Activated CD8-positive, alpha-beta memory T cell treated with anti-CD3 and anti-CD28 coated beads for 1 hour (primary cell): ENCODE measurements at places on chromosomes 4 and X.

- no peak for DNase-seq
Observed at GRCh38 chrX:118780509-118780908, 43.1 kb upstream of the ZCCHC12 start.

GRCh38 chrX:65596270-65597034 is 61.9 kb upstream of the LAS1L start:
- peak; percentile 27 for DNase-seq

- no peak for DNase-seq
Observed at GRCh38 chrX:110691446-110691845, 104.2 kb downstream of the CHRDL1 start.

DNA sequence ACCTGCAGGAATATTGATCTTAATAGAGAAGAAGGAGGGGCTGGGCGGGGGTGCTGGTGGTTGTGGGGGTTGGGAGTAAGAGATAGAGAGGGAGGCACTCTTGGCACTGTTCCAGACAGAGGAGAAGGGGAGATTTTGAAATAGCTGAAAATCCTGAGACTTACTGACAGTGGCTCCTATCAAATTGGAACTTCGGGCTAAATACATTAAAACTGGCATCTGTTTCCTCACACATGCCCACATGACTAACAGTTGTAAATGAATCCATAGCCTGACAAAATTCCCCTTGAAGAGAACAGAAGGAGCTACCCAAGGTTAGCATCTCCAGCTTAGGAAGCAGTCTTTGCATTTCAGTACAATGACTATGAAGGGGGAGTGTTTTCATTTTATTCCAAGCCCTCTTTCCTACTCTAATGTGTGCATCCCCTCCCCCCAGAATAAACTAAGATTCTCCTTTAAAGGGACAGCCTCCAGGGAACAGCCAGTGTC is 1.4 kb downstream of the DCX start:
- DNase-seq = no peak

- no peak for DNase-seq
Observed at GRCh38 chr4:28004520-28004919, 1143.9 kb downstream of the STIM2 start.

- no peak for DNase-seq
Observed at GRCh38 chr4:4394644-4395043, 7.7 kb downstream of the NSG1 start.

DNA sequence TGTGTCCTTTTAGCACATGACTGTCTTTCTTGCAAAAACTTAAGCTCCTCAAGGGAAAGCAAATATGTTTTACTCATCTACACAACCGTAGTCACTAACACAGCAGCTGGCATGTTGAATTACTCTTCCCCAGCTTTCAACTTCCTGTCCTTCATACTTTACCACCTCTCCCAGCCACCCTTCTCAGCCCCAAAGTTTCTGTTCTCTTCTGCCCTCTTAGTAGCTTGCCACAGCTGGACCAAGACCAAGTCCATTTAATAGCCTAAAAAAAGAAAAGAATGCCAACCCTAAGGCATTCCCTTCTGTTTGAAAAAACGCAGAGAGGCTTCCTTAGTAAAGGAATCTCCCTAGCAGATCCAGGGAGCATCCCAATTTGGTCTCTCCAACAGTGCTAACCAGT is 36.8 kb downstream of the SRPX2 start:
- no peak for DNase-seq

DNA sequence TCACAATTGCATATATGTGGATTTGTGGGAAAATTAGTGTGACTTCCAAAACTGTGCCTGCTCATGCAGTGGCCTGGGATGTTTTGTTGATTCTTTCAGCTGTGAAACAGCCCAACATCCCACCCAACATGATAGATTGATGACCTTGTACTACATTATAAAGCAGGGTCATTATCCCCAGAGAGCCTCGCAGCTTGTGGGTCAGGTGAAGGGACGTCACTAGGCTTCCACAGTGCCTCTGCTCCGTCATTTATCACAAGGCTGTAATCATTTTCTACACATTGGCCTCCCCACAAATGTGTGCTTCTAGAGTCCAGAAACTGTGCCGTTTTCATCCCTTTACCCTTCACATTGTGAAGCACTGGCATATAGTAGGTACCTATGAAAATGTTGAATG is 31.6 kb downstream of the ALPK1 start:
- DNase-seq = no peak

- DNase-seq = no peak
Observed at GRCh38 chr4:5839751-5840674, 52.9 kb downstream of the CRMP1 start.

- no peak for DNase-seq
Observed at GRCh38 chrX:104419211-104419610, 146.8 kb upstream of the IL1RAPL2 start.

DNA sequence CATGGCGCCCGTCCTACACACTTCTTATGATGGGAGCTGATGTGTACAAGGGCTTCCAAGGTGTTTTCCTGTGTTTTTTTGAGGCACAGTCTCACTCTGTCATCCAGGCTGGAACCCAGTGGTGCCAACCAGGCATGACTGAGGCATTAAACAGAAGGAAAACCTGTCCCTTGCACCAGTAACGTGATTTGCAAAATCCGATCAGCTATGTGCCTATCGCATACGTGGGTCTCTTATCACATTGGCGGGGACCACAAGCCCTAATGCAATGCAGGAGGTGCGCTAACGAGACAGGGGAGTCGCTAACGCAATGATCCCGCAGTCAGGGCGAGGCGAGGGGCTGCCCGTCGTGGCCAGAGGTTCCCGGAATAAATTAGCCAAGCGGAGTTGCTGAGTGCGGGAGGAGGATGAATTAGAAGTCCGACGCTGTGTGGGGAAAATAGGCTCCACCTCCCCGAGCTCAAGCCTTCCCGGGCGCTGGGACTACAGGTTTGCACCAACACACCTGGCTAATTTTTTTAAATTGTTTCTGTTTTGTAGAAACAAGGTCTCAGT is 162.7 kb downstream of the SHOX start:
- no peak for DNase-seq
